H4 (cell line): ENCODE measurements at places on chromosomes 5 and 9. TPM values are rescaled to one million over a fixed set of nuclear protein-coding genes. Genes with fewer than 3 reads are reported as not detected.

Gene ISL1
- total RNA-seq: 4.6 TPM in 2 replicates

Gene SNCAIP
- total RNA-seq: 0.91 and 1.7 TPM in 2 replicates

Gene KIF24
- 5.5 and 5.9 TPM in 2 replicates for total RNA-seq

Gene HMMR
- 45.7 and 47.1 TPM in 2 replicates for total RNA-seq

Gene F12
- total RNA-seq: 5.8 and 7.3 TPM in 2 replicates

Gene QRFP
- not detected in 2 replicates for total RNA-seq

- no peak for DNase-seq
These were observed 11.1 kb downstream of the URM1 start for GRCh38 chr9:128382261-128382660.

GRCh38 chr5:136579238-136579637 is 213.9 kb upstream of the TRPC7 start:
- no peak for DNase-seq

GRCh38 chr9:82865524-82865923 is 197.4 kb downstream of the RASEF start:
- no peak for DNase-seq

- no peak for DNase-seq
These were observed 47.0 kb downstream of the RAPGEF1 start for GRCh38 chr9:131692612-131693562.

DNA sequence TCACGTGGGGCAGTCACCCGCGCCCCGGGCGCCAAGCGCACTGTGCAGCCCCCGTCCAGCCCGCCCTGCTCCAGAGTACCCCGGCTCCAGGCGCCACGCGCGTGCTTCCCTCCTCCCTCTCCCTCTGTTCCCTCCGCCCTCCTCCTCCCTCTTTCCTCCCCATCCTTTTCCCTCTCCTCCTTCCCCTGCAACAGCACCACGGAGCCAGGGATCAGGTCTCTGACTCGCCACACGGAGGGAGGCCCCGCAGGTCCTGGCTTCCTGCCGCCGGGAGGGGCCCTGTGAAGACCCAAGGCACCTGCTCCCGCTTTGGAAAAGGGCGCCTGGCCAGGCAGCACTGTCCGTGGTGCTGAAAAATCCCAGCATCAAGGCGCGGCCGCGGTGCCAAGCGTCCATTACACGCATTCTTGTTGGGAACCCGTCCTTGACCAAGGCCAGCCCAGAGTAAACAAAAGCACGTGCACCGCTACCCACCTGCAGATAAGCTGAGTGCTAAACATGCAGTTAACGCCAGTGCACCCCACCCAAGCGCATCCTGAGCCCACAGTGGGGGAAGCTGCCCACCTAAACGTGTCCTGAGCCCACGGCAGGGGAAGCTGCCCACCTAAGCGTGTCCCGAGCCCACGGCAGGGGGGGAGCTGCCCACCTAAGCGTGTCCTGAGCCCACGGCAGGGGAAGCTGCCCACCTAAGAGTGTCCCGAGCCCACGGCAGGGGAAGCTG is 21.7 kb downstream of the SLC6A18 start:
- DNase-seq: no peak

- DNase-seq: peak; percentile 36
These were observed 680 bp upstream of the RFK start for GRCh38 chr9:76394960-76395252.

DNA sequence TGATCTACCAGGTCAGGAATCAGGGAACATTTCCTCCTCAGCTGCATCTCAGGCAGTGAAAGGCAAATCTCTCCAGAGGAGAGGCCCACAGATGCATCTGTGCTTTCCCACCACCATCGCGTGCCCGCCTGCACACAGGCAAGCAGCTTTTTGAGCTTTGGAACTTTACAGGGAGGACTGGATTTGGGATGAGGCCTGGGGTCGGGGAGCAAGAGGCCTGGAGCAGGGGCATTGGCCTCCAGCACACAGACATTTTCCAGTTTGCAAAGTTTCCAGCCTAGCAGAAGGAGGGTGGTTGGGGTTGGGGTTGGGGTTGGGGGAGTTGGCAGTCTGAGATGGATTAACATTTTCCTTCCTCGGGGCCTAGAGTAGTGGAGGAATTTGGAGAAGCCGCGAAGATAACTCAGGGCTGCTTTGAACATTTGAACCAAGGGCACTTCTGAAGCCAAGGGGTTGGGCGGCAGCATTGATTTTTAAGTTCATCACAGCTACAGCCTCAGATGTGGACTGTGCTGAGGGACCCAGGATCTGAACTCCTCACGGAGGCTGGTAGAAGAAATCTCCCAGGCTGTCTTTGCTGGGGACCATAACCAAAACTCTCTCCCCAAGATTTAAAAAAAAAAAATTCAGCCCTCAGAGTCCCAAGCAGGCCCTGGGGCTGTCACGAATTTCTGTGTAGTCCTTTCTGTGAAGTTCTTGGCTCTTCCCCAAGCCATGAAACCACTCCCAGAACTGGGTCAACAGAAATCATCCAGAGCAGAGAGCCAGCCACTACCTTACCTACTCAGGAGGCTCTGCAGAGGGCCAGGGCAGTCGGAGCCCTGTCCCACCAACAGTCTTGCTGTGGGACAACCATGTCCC is 25.6 kb downstream of the C5orf15 start:
- no peak for DNase-seq

DNA sequence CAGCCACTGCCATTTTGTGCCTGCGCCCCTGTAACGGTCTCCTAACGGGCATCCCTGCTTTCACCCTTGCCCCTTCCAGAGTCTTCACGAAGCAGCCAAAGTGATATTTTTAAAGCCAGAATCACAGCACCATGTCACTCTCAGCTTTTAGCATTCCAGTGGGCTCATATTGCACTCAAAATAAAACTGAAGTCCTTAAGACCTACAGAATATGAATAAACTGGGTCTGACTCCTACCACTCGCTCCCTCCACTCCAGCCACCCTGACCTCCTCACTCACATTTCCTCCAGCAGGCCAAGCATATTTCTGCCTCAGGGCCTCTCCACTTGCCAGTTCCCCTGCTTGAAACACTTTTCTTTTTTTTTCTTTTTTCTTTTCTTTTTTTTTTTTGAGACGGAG is 2.4 kb upstream of the PDLIM7 start:
- no peak for DNase-seq

DNA sequence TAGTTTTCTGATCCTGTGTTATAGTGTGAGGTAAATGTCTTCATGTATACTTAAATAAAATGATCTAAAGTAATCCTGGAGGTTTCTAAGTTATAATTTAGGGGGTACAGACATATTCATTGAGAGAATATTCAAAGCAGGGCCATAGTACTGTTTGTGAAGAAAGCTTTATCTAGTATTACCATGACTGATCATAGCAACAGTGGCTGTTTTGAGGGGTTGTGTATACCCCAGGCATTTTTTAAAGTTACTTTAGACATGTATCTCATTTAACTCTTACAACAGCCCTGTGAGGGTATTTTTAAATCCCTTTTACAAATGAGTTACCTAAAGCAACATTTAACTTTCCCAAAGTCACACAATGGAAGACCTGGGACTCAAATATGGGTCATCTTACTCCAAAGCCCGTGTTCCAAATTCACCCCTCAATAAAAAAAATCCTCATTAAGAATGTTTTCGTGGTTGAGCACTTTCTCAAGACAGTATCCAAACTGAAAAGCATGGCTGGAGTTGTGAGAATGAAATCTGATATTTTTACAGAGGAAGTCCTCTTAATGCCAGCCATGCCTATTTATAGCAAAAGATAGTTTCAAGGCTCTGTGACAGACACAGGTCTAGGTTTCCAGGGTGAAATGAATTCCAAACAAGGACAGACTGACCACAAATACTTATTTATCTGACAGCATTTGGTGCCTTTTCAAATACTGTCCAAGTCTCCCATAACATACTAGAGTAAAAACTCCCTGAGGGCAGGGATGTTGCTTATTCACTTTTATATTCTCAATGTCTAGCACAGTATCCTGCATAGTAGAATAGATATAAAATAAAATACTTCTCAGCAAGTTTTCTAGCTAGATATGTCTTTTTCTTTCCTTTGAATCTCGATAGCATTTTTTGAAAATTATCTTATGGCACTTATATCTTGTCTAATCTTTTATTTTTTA is 10.4 kb downstream of the STOM start:
- DNase-seq: peak; percentile 37
